ENCODE measurements at places on chromosomes 1 and 21.

DNA sequence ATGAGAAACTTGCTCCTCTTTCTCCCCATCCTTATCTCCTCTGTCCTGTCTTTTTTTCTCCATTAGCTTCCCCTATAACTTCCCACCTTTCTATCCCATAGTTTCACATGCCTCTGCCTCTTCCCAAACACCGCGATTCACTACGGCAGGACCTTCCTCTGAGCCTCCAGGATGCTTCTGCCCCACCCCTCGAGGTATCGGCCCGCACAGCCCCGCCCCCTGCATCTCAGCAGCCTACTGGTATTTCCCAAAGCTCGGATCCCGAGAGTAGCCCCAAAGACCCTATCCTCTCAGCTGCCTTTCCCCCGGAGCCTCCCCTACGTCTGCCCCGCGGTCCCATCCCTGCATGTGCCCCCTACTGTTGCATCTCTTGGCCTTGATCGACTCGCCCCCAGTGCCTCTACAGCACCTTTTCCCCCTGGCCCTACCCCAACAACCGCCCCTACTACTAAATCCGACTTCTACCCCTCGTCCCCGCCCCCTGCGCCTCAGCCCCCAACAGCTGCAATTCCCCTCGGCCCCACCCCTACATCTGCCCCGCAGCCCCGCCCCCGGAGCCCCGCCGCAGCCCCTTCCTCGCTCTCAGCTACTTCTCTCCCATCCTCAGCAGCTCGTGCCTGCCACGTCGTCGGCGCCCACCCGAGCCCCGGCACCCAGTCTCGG lies 512 bp downstream of the PIAS3 start:
- DNase-seq, result no peak

- no peak for DNase-seq
Observed at GRCh38 chr1:98677288-98677687, 15.8 kb downstream of the SNX7 start.

DNA sequence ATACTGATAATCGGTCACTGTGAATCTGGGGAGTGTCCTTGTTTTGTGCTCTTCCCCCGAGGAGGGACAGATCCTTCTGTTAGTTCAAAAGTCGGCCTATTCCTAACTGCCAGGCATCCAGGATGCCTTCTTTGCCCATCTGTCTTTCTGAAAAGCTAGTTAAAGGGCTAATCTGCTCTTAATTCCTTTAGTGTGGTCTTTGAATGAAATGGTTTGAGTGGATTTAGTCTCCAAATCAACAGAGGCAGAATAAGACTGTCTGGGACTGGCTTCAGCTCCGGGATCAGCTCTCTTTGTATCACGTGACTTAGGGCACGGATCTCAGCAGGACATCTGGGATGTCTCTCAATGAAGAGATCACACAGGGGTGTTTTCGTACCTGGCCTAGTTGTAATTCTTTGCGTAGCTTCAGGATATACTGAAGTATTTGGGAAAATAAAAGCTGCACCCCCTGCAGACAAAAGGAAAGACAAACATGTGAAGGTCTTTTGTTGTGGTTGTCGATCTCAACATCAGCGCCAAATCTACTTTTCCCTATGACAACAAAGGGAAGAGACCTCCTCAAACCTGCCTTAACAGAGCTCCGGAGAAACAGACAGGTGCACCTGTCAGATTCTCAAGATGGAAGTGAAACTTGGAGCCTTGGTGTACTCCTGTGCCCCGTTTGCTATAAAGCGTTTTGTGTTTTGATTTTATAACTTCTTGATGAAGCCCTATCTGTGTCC lies 97.9 kb downstream of the ERG start:
- DNase-seq, result no peak

- DNase-seq, result no peak
Observed at GRCh38 chr21:38236232-38236631, 20.6 kb upstream of the KCNJ15 start.

DNA sequence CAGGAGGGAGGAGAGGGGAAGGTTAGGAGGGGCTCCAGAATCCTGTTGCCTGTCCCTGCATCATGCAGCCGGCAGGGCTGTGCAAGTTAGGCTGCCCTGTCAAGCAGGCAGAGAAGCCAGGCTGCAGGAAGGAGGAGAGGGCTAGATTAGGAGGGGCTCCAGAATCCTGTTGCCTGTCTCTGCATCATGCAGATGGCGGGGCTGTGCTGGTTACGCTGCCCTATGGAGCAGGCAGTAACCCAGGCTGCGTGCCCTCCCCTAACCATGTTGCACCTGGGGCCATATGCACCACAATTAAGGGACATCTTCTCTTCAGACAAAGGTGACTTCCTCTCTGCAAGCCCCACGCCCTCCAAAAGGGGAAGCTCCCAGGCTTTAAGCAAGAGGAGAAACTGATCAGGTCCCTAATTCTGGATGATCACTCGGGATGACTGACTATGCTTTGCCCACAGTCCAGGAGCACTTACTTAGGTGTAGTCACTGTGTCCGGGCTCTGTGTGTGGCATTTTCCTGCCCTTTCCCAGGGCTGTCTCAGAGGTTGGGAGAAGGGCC lies 457.4 kb downstream of the SETD4 start:
- DNase-seq, result no peak

DNA sequence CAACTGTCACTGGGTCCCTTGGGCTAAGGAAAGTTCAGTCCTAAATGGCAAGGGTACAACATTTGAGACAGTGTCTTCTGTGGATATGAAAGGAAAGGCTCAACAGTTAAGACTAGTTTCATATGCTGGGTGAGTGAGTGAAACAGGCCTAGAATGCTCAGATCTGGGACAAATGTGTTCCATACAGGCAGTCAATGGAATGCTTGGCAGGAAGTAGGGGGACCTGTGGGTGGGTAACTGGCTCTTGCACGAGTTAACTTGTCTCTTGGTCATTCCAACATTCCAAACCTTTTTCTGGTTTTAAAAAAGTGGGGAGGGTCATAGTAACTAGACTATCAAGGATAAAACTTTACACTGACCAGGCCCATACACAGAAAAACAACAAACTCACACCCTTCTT lies 17.8 kb upstream of the ADAM30 start:
- no peak for DNase-seq

DNA sequence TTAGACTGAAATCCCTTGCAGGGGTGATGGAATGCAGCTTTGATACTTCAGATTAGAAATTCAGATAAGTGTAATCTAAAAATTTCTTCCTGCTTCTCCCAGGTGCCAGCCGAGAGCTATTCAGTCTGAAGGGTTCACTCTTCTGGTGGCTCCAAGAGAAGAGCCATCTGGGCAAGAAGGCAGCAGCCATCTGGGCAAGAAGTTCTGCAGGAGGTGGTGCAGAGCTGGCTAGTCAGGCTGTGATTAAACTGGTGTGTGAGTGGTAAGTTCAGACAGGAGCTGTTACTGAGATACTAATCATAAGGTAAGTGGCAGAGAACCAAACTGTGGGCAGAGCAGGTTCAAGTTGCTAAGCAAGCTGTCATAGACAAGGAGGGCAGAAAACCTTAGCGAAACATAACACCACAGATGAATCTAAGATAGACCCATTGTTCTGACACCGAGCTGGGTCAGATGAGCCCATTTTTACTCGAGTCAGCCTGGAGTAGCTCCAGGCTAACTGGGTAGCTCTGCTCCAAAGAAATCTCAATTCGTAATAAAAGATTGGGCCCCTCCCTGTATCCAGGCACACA lies 14.4 kb upstream of the TP53BP2 start:
- no peak for DNase-seq

DNA sequence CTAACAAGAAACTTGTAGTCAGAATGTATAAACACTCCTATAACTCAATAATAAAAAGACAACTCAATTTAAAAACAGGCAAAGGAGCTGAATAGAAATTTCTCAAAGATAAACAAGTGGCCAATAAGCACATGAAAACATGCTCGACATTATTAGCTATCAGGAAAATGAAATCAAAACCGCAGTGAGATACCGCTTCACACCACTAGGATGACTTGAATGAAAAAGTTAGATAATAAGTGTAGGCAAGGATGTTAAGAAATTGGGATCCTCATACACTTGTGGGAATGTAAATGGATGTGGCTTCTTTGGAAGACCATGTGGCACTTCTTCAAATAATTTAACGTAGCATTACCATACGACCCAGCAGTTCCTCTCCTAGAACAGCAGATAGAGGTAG lies 8.9 kb downstream of the RALGPS2 start:
- DNase-seq, result no peak

DNA sequence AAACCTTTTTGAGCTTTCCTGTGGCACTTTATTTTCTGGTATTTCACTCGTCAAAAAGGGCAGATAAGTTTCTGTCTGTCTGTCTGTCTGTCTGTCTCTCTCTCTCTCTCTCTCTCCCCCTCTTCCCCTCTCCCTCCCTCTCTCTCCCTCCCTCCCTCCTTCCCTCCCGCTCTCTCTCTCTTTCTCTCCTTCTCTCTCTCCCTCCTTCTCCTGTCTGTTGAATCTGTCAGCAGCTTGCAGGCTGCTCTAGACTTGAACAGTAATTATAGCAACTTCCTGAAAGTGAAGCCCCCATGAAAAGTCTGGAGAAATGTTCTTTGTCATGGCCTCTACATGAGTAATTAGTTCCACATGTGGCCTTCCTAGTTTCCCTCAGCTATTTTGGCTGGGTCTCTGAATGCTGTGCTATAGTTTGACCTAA lies 275.2 kb upstream of the C1orf105 start:
- DNase-seq, result peak; percentile 72

GRCh38 chr21:39422527-39423241 lies 22.9 kb downstream of the LCA5L start:
- no peak for DNase-seq

DNA sequence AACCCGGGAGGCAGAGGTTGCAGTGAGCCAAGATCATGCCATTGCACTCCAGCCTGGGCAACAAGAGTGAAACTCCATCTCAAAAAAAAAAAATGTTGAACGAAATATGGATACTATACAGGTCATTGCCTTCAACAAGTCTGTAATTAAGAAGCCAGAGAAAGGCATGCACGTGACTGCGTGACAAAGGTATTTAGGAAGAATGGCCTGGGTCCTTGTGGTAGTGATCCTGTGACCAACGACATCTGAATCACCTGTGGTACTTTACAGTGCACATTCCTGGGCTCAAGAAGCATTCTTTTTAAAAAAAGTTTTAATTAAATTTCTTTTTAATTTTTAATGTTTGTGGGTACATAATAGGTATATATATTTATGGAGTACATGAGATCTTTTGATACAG lies 115.0 kb downstream of the GREM2 start:
- no peak for DNase-seq

DNA sequence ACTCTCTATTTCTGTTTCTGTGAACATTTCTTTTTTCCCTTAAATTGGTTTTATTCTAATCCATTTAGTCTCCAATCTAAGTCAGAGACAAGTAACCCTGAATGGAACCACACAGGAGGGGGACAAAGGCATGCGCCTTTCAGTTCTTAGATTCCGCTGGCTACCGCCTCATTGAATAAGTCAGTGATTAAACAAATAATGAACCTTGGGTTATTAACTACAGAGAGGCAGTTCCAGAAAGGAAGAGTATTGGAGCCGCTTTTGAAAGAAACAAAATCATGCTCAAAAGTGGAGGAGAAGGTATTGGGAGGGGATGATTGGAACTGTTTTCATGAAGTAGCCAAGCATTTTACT lies 459.8 kb upstream of the DAB1 start:
- DNase-seq, result no peak

DNA sequence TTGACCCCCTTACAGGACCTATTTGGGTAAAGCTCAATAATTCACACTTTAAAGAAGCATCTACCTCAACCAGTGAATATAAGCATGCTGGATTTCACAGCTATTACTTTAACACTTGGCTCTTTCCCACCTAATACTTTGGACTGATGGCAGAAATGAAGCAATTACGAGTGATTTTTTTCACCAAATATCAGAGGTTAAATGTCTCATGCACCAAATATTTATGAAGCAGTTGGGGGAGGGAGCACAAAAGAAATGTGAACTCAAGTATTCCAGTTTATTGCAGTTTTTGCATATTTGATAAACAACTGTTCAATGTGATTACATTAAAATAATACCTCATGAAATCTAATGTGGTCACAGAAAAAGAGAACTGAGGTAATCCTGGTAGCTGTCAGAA lies 223.6 kb downstream of the LRRC7 start:
- no peak for DNase-seq

DNA sequence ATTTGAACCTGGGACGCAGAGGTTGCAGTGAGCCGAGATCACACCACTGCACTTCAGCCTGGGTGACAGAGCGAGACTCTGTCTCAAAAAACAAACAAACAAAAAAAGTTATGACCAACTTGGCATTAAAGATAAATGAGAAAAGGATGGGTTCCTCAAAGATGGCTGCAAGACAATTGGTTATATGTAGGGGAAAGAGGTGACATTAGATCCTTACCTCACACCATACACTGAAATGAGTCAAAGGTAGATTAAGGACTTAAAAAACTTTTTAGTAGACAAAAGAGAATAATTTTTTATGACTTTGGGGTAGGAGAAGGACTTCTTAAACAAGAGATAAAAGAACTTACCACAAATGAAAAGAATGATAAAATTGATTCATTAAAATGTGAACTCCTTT lies 74.5 kb downstream of the SYF2 start:
- DNase-seq, result no peak

GRCh38 chr1:212791261-212791675 lies 309 bp downstream of the NSL1 start:
- DNase-seq, result no peak

- DNase-seq, result no peak
Observed at GRCh38 chr21:16280686-16281091, 550.9 kb downstream of the USP25 start.

DNA sequence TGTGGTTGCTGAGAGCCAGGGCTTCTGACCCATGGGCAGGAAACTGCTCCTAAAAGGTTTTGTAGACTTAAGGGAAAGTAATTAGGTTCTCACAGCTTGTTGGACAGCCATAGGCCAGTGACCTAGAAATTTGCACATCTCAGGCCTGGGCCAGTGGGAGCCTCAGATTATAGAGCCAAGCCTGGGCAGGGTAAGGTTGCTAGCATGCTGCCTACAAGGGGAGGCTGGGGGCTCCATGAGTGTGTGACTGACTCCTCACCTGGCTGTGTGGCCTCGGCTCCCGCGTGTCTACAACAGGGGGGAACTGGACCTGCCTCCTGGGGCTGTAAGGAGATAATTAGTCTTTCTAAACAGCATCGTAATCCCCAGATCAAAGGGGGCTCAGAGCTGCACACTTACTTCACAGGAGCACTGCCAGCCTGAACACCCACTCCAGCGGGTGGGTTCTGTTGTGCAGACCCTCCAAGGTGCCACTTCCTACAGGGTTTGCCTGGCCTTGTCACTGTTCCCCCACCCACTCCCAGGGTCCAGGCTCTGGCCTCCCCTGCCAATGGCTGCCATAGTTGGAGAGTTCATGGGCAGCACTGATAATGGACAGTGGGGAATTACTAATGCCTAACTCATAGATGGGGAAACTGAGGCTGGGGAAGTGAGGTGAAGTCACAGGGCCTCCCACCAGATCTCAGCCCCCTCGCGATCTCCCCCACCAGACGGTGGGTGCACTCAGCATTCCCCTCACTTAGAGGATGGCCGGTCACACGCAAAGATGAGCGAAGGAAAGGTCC lies 230.4 kb upstream of the TMEM51 start:
- no peak for DNase-seq

DNA sequence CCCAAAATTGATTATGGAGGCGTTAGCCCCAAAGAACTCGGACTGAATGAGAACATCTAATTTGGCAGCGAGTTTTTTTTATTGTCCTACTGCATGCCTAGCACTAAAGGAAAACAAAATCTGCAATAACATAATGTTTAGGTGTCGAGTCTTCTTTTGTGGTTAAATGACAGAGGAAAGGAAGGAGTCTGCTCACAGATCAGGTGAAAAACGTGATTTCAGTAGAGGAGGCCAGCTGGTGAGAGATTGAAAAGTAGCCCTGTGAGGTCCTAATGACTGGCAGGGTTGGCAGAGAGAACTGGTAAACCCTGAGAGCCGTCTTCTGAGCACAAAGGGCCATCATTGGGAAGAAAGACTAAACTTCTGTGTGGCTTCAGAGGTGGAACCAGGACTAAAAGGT lies 24.2 kb downstream of the WDTC1 start:
- no peak for DNase-seq

GRCh38 chr1:96488777-96489176 lies 232.8 kb upstream of the PTBP2 start:
- DNase-seq, result no peak
